Stimulated activated CD4-positive, alpha-beta T cell treated with anti-CD3 and anti-CD28 coated beads, Interleukin-15, amount 100 ng/mL, for 1 hour (primary cell): ENCODE measurements at places on chromosomes 2 and 18.

DNA sequence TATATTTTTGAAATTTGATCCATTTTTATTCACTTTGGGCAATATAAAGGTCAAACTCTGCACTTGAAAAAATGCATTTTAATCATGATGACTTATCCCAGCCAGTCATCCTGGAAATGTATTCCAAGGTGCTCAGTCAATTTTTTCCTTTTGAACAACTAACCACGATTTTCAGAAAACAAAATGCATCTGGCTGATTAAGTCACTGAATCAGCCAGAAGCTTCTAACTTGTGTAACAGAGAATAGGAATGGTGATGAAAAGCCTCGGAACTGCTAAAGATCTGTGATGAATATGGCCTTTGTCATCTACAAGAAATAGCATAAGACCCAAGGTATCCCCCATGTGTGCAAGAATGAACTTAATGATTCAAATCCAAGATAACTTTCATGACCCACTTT lies 572.7 kb downstream of the EPHA4 start:
- DNase-seq, result no peak

DNA sequence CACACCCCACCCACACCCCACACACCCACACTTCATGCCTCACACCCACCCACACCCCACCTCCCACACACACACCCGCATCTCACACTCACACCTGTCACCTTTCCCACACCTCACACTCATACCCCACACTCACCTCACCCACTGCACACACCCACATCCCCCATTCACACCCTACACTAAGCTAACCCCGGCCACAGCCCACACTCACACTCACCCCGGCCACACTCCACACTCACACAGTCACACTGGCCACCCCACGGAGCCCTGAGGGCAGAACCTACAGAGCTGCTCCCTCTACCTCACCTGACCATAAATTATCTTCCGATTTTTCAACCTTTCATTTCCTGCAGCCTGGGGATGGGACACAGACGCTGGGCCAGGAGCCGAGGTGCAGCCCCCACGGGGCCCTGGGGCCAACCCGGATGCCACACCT lies 241.3 kb downstream of the HDAC4 start:
- no peak for DNase-seq

GRCh38 chr2:197626965-197627625 lies 48.3 kb downstream of the RFTN2 start:
- no peak for DNase-seq

DNA sequence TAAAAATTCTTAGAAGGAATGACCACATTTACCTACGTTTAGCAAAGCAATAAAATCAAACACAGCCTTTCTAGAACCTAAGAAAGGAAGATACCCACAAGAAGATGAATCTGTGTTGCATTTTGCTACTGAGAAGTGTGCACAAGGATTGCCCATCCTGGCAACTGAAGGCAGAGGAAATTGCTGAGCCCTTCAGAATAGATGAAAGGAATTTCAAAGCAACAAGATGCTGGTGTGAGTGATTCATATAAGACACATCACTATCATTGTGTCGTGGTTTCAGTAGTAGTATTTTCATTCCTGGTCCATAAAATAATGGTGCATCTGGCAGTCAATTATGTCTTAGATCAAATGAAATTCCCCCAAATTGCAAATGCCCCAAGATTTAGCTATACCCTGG lies 48.4 kb upstream of the ANKRD44 start:
- no peak for DNase-seq

DNA sequence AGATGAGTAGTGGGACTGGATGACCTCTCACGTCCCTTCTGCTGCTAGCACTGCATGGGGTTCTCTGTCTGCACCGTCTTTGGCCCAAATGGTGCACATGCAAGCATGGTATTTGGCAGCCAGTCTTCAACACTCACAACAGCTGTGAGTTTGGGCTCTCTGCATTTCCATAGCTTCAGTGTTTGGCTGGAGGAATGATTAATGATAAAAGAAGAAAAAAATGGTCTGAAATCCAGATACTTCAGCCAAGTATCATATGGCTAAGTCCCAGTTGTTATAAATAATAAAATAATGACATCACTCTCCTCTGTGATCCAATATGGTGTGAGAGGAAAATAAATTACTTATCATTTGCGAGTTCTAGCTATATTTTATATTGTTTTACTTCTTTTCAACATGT lies 173.3 kb downstream of the DCDC2C start:
- no peak for DNase-seq

GRCh38 chr2:42328148-42328833 lies 32.7 kb downstream of the COX7A2L start:
- no peak for DNase-seq

GRCh38 chr2:126228531-126228930 lies 427.4 kb upstream of the GYPC start:
- DNase-seq, result no peak

GRCh38 chr2:99852376-99852934 lies 289.9 kb downstream of the AFF3 start:
- DNase-seq, result no peak

DNA sequence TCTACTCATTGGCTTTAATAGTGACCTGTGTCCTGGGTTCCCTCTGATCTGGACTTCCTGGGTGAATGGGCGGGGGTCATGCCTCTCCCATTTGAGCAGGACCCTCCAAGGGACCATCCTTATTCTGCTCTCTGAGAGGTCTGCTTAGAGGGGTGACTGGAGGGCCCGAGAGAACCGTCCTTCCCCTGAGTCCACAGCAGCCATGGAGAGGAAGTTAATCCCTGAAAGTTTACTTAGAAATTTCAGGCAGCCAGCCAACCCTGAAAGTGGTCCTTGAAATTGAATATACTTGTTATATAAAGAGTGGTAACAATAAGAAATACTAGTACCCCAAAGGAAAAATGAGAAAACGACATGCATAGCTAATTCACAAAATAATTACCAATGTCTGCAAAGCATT lies 226.1 kb downstream of the DYSF start:
- no peak for DNase-seq

- no peak for DNase-seq
Measured at GRCh38 chr2:150567771-150568301, 80.4 kb upstream of the RND3 start.

- DNase-seq, result no peak
Measured at GRCh38 chr2:122831649-122832048, 1076.2 kb downstream of the TSN start.

GRCh38 chr18:68234676-68235075 lies 480.2 kb downstream of the TMX3 start:
- no peak for DNase-seq

DNA sequence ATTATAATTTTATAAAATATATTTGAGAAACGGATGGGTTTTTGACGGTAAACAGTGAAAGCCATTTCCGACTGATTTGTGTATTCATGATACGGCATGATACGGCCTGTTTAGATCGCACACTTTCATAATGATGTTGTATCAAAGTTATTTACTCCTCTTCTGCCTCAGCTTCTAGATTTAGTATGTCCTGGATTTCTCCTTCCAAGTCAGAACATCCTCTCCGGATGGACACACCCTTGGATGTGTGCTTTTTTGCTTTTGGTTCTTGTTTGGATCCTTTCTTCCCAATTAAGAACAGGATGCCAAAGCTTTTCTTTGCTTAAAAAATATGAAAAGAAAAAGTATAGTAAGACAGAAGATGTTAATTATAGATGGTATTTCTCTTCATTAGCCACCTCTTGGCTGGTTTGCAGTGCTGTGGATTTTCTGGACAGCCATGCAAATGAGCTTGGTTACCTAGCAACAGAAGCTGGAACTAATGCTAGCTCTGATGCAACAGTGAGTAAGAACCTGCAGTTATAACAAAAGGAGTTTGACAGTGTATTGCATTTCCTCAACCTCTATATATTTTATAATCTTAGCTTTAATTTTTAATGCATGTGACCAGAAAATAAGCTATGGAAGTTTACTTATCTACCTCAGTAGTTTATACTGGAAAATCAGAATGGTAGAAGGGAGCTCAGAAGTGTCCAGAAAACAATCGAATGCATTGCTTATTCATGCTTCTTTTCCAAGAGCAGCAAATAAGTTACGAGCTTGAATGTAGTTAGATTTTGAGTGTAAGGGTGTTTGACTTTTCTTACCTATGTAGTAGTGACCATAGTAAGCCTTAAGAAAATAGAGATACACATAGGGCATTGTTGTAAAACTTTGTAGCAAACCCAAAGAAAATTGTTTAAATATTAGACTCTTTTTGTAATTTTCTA lies 27.9 kb downstream of the RMND5A start:
- DNase-seq, result no peak

DNA sequence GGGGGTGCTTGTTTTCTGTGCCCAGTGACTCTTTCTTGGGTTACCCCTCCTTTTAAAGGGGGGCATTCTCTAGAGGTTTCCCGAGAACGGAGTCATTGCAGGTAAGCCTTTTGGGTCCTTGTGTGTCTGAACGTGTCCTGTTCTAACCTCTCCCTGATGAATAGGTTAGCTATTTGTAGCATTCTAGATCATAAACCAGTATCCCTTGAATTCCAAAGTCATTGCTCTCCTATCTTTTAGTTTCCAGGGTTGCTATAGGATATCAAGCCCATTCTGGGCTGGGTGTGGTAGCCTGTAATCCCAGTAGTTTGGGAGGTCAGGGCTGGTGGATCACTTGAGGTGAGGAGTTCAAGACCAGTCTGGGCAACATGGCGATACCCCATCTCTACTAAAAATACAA lies 65.9 kb upstream of the YWHAQ start:
- no peak for DNase-seq

DNA sequence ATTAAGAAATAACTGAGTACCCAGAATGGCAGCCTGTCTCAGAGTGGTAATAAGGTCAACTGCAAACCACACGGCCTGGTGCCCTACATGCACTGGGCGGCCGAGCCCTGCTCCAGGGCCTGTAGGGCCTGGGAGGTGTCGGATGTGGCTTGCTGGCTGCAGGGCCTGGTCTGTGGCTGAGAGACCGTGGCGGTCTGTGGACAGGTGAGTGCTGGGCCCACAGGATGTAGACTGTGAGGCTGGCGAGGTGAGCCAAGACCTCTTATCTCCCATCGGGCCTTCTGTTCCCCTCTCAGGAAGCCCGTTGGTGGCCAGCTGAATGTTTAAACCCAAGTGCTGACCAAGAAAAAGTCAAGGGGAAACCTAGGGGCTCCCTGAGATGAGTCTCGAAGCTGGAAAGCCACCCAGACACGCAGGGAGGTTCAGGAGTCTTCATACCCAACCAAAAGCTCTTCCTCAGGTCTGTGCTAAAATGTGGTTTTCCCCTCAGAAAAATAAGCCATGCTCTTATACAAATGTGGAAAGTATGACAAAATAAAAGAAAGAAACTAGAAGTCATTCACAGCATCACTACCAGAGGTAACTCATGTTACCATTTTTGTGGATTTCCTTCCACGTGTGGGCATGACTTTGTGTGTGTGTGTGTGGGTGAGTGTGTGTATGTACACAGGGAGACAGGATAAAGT lies 47.7 kb upstream of the CTDP1 start:
- DNase-seq, result no peak

- no peak for DNase-seq
Measured at GRCh38 chr2:191533693-191534180, 144.2 kb upstream of the NABP1 start.
